T-helper 2 cell treated with Interferon-gamma antibody and Interleukin-4, amounts not matched to agents 100 ng/mL and 5 ng/mL, for 36 hours (primary cell): ENCODE measurements at places on chromosomes 5 and 9. TPM values are rescaled to one million over a fixed set of nuclear protein-coding genes. Genes with fewer than 3 reads are reported as not detected.

Gene ADGRD2
- not detected in 2 replicates for total RNA-seq

Gene WWC1
- not detected in 2 replicates for total RNA-seq

Gene IL6ST
- 60.4 and 64.3 TPM in 2 replicates for total RNA-seq

Gene CSF1R
- 0.14 TPM in 1 of 2 replicates, not detected in the other for total RNA-seq

Gene C9orf50
- total RNA-seq = not detected in 2 replicates

Gene NKD2
- total RNA-seq = 33.6 and 34.4 TPM in 2 replicates

Gene ANKRD31
- total RNA-seq = 0.16 and 0.18 TPM in 2 replicates

Gene HK3
- 0.20 and 0.39 TPM in 2 replicates for total RNA-seq

Gene C9orf153
- 0.25 and 0.82 TPM in 2 replicates for total RNA-seq

Gene FOXD4L3
- 0.16 TPM in 1 of 2 replicates, not detected in the other for total RNA-seq

Gene INSL4
- not detected in 2 replicates for total RNA-seq

Gene PCDHGA10
- total RNA-seq = 0.34 and 0.41 TPM in 2 replicates

Gene BAAT
- not detected in 2 replicates for total RNA-seq

Gene PKN3
- total RNA-seq = 12.9 and 13.8 TPM in 2 replicates

Gene MSX2
- not detected in 2 replicates for total RNA-seq

Gene PARP8
- 62.9 and 66.3 TPM in 2 replicates for total RNA-seq

Gene SPINK1
- not detected in 2 replicates for total RNA-seq

Gene ENTR1
- total RNA-seq = 65.1 and 69.9 TPM in 2 replicates

Gene CA9
- total RNA-seq = 0.27 and 0.30 TPM in 2 replicates

Gene LHX3
- not detected in 2 replicates for total RNA-seq

Gene SLC6A3
- 0.39 and 0.41 TPM in 2 replicates for total RNA-seq

Gene ANKRD20A1
- 2.3 and 2.4 TPM in 2 replicates for total RNA-seq

Gene F2RL2
- not detected in 2 replicates for total RNA-seq

Gene PCDHGA12
- total RNA-seq = 0.16 and 0.18 TPM in 2 replicates

Gene GABBR2
- total RNA-seq = not detected in 2 replicates

Gene ABO
- 2.0 and 3.2 TPM in 2 replicates for total RNA-seq

Gene CCL21
- not detected in 2 replicates for total RNA-seq

Gene NEURL1B
- 2.0 and 2.2 TPM in 2 replicates for total RNA-seq

Gene RASGRF2
- total RNA-seq = 7.9 and 9.3 TPM in 2 replicates

Gene ZNF462
- 0.05 and 0.18 TPM in 2 replicates for total RNA-seq

Gene DAB2IP
- total RNA-seq = not detected in 2 replicates

Gene C5orf52
- not detected in 2 replicates for total RNA-seq

Gene EGFL7
- total RNA-seq = 0.66 and 0.80 TPM in 2 replicates

Gene PNPLA7
- total RNA-seq = 3.0 and 3.3 TPM in 2 replicates

Gene WNK2
- total RNA-seq = 0.14 and 0.16 TPM in 2 replicates

Gene UAP1L1
- total RNA-seq = 14.8 and 15.4 TPM in 2 replicates

Gene CYLC2
- not detected in 2 replicates for total RNA-seq

Gene EFCAB9
- not detected in 2 replicates for total RNA-seq

Gene ARL10
- 6.4 and 6.5 TPM in 2 replicates for total RNA-seq

Gene MARCOL
- not detected in 2 replicates for total RNA-seq

Gene ENTPD8
- total RNA-seq = not detected in 2 replicates

Gene ADAM19
- total RNA-seq = 313 and 314 TPM in 2 replicates

Gene PCSK5
- 3.0 and 3.1 TPM in 2 replicates for total RNA-seq

Gene TMEM252
- total RNA-seq = not detected in 2 replicates

Gene PCDHGA1
- total RNA-seq = 0.09 TPM in 2 replicates

Gene INSYN2B
- not detected in 2 replicates for total RNA-seq

Gene PLEKHG4B
- total RNA-seq = not detected in 2 replicates

Gene SLC25A46
- total RNA-seq = 48.1 and 48.7 TPM in 2 replicates
